ENCODE measurements at places on chromosomes 1 and 21.

DNA sequence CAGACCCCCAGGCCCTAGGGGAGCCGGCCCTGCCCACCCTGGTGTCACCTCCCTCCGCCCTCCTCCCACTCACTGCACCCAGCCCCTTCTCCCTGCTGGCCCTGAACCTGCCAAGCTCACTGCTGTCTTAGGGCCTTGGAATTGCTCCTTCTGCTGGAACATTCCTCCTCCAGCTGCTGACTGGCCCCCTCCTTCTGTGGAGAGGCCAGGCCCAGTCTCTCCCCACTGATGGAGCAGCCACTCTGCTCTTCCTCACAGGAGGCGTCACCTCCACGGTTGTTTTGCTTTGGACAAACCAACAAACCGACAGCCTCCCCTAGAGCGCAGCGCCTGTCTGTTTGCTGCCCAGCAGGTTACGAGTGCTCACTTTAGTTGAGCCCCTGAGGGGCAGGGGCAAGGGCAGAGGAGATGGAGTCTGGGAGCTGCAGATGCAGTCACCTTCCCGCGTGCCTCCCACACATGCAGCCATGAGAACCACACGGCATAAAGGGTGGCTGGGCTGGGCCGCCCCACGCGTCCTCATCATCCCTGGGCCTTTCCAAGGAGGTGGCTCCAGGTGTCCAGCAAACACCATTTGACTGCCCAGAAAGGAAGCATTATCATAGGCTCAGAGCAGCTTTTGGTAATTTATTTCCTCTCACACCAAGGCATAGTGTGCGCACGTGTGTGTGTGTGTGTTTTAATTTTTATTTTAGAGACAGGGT lies 9.4 kb downstream of the OXCT2 start:
- no peak for DNase-seq

DNA sequence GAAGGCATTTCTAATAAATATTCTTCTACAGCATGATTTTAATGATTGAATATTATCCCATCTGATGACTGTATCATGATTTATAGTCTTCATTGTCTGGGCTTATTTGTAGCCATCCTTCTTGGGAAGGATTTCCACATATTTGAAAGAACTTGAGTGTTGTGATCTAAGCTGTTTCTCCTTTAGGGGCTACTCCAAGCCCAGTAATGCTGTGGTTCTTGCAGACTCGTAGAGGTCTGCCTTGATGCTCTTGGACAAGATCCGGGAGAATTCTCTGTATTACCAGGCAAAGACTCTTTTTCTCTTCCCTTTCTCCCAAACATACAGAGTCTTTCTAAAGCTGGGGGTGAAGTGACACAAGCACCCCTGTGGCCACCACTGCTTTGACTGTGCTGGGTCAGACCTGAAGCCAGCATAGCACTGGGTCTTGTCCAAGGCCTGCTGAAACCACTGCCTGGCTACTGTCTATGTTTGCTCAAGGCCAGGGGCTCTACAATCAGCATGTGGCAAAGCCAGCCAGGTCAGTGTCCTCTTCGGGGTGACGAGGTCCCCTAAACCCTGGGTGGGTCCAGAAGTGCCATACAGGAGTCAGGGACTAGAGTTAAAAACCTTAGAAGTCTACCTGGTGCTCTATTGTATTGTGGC lies 107.4 kb downstream of the GIPC2 start:
- DNase-seq: no peak

- DNase-seq: no peak
These were observed 52.8 kb upstream of the GNG12 start for GRCh38 chr1:67886076-67886475.

GRCh38 chr21:35095859-35096291 lies 46.8 kb upstream of the RUNX1 start:
- no peak for DNase-seq

GRCh38 chr1:8122160-8122476 lies 96.0 kb upstream of the ERRFI1 start:
- DNase-seq: no peak

GRCh38 chr1:43349594-43350306 lies 9.0 kb upstream of the CDC20 start:
- no peak for DNase-seq

GRCh38 chr1:174875306-174875705 lies 124.4 kb upstream of the CACYBP start:
- DNase-seq: peak; percentile 9
